Stimulated activated CD8-positive, alpha-beta memory T cell treated with anti-CD3 and anti-CD28 coated beads, Interleukin-4, amount 100 ng/mL, for 48 hours (primary cell): ENCODE measurements at places on chromosomes 12 and 14.

DNA sequence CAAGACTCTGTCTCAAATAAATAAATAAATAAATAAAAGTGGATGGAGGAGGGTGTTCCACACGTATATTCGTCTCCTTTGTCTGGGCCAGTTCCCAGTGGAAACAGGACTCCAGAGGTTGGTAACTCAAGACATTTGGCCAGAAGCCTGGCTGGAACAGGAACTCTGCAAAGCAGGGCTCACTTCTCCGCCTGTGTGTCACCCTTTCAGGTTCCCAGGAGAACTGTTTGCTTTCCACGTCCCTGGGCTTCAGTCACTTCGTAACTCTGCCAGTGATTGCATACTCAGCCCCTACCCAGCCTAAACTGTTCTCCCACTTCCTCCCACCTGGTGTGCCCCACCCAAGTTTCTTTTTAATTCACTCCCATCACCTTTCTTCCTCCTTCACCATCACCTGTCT lies 7.0 kb upstream of the UBE2N start:
- DNase-seq: no peak

DNA sequence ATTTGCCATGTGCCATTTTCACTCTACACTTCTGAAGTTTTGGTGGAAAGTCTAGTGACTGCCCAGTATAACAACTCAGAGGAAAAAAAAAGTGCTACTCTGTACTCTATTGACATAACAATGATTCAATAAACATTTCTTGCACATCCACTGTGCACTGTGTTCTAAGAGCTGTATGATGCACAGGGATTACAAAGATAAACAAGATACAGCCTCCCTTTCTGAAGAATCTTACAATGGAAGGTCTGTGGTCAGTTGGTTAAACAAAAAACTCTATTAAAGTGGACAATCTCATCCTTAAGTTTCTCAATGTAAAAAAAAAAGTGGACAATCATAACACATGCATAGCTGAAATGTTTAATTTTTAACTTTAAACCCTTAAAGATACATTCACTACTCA lies 105.7 kb upstream of the RASSF8 start:
- DNase-seq: no peak

GRCh38 chr12:107884769-107885694 lies 110.5 kb downstream of the ASCL4 start:
- peak; percentile 63 for DNase-seq

DNA sequence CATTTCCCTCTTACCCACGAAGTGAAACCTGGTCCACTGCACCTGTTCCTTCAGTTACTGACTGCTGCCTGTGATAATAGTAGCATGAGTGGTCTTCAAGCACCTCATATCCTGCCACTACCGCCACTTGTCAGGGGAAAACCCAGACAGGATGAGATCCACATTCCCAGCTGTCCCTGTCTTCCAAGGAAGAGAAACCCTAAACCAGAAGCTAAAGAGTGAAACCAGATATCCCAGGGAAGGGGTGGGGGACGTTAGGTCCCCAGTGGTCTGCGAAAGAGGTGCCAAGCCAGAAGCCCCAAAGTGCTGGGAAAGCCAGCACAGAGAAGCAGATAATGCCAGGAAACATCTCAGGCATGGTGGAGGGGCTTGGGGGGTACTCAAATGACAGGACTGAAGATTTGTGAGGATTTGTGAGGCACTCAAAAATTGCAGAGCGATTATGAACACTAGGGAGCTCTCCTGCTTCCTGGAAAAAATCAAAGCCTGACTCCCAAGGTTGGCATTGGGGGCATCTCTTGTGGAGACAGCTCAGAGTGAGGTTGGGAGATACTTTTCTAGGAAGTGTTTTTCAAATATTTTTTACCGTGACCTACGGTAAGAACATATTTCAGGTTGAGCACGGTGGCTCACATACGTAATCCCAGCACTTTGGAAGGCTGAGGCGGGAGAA lies 77.9 kb downstream of the TMEM30B start:
- DNase-seq: no peak
